ENCODE measurements at places on chromosomes 7 and 10.

DNA sequence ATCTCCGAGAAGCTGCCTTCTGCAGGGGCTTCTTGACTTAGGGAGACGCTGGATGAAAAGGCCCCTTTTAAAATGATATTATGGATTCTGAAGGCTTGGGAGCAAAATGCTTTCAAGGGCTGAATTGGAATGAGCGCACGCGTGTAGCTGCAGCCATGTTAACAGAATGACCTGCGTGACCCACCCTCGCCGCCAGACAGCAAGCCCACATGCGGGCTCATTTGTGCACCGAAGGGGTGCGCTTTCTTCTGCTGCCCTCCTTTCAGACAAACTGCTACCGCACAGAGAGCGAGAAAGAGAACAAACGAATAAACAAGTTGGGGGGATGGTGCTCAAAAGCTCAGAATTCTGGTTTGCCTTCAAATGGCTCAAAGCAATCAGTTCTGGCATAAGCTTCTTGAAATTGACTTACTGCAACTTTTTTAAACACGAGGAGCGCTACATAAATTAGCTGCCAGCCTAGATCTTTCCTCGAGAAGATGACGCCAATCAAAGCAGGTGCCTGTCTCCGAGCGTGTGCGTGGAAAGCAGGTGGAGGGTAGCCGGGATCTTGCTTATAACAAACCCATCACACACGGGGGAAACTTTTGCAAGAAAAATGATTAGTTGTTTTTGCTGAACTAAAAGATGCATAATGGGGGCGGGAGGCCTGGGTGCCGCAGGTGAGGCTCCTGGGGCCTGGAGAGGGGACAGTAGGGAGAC, 268.4 kb downstream of the MAD1L1 start:
- DNase-seq = no peak

DNA sequence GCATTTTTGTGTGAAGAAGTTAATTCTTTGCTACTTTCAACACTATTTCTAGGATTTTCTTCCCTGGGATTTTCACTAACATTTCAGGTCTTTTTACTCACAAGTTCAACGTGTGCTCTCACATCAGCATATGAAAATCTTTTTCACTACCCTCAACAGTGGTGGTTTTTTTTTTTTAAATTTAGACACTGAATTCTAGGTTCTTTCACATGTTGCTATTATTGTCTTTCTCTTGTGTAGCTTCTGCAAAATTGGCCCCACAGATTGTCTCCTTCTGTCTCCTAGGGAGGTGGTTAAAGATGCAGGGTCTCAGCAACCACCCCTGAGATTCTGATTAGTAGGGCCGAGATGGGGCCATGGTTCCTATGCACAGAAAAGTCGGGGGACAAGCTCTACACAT, 165.0 kb upstream of the GPR26 start:
- DNase-seq = no peak

DNA sequence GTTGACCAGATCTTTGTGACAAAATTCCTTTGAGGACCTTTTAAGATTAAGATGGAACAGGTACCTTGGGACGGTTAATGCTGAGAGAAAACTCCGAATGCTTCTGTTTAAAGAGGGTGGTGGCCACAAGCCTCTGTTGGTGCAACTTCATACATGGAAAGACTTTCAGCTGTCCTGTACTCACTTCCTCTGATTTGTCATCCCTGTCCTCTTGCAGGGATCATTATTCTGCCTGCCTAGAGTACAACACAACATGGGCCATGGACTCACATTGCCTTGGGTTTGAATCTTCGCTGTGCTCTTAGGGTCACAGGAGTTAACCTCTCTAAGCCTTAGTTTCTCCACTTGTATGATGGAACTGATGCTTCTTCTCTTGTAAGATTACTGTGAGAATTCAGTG, 75.1 kb downstream of the ENTPD1 start:
- DNase-seq = no peak

DNA sequence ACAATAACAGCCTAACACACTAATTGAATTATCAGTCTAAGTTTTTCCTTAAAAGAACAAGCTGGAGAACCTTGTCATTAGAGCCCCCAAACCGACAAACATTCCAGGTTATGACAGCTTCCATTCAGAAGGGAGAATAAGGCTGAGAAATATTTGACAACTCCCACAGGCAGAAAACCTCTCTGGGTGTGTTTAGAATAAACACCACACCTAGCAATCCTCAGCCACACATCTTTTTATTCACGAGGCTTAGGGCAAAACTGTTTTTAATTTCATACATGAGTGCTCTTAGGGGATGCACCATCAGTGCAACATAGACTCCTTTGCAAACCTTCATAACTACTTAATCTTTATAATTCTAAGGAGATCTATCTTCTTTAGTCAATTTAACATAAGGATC, 24.2 kb downstream of the STN1 start:
- no peak for DNase-seq

DNA sequence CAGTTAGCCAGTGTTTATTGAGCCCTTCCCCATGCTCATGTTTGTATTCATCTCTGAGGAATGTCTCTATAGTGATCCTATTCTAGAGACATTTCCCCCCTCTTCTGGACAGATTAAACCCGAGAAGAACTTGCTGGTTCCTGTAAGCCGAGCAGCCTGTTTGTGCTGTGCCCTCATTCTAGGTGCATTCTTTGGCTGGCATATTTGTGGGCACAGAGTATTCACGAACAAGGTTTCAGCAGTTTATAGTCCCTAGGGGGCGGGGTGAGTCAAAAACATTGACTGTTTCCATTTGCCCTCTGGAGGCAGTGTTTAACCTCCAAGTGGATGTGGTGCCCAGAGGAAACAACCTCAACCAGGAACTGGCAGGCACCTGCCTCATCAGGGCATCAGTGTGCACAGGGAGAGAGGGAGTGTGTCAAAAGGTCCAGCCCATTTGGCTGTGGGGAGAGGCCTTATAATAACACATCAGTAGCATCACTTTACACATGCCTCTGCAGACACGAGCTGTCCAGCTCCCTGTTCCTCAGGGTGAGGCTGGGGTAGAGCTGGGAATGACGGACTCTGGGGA, 273.3 kb upstream of the LRGUK start:
- no peak for DNase-seq

DNA sequence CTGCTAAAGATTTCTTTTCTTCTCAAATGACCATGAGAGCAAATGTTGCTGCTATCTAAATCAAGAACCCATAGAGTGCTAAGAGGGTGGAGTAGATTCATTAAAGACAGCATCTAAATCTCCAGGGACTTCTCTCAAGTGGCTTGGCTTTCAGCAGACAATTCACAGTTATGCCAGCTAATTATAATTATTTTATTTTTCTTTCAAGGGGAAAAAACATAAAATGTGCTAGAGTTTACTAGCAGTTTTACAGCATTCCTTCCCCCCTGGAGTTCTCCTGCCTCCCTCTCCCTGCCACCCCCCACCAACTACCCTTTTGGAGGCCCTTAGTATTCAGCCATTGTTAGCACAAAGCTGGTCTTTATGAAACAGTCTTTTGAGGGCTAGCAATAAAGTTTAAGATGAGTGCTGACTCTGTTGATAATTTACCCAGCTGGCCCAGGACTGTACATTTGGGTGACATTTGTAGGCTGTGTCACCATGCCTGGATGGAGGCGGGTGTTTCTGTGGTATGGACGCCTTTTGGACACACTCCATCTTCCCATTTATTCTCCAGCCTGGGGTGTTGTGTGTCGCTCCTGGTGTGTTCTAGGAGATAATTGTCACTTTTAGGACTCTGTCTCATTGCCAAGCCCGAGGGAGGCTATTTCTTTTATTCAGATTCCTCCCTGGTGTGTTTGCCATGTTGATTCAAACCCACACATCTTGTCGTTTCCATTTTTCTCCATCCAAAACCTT, 160.2 kb downstream of the CREB5 start:
- no peak for DNase-seq

DNA sequence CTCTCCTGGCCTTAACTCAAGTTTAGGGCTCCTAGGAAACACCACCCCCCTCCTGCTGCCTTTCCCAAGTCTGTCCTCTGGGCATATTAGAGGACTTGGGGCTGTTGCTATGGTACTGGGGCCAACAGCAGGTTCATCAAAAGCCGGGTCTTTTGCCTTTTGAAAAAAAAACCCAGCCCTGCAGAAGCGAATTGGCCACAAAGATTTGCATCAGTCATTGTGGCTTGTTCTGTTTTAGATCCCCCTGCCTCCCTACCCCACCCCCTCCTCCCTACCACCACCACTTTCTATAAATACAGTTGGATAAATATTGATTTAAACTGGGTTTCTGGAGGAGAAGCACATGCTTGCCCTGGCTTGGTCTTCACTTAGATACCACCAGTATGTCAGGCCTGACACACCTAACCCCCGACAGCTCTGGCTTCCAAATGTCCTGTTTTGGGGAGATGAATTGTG, 7.0 kb downstream of the MXI1 start:
- DNase-seq = no peak

GRCh38 chr7:54758702-54759592, at the start of gene SEC61G:
Gene SEC61G (minus strand): TSS chr7:54759211. CDS start chr7:54757588, 1,623 bp downstream.
- peak; percentile 92 for DNase-seq

GRCh38 chr10:105506262-105506661, 865.2 kb downstream of the SORCS3 start:
- no peak for DNase-seq

DNA sequence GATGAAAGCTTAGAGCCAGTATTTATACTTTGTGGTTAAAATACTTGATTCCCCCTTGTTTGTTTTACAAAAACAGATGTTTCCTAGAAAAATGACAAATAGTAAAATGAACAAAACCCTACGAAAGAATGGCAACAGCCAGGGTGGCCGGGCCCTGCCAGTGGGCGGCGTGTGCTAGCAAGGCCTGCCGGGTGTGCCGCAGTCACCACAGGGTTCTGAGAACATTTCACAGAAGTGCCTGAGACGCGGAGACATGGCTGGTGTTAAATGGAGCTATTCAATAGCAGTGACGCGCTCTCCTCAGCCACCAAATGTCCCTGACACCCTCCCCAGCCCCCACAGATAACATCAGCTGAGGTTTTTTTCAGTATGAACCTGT, 14.5 kb downstream of the GPR146 start:
- no peak for DNase-seq

DNA sequence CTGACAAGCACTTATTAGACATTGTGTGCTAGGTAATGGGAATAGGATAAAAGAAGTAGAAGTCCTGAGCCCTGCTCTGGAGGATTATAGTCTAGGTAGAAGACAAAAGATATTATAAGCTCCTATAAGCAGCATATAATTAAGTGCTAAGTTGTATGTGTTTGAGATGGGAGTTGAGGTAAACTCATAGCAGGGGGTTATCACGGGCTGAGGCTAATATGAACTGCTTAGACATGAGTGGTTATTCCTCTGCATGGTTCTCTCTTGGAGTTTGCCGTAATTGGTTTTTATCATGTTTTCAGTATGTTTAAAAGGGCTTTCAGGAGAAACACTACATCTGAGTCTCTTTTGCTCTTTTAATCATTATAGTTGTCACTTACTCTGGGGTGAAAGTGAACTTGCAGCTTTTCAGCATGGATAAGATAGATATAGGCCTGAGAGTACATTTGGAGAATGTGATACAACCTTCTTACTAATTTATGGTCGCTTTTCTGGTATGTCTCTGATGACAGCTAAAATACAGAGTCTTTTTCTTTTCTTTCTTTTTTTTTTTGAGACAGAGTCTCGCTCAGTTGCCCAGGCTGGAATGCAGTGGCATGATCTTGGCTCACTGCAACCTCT, 39.0 kb downstream of the SMNDC1 start:
- no peak for DNase-seq

- no peak for DNase-seq
Measured at GRCh38 chr10:109821672-109822071, 101.6 kb downstream of the XPNPEP1 start.

- DNase-seq = no peak
Measured at GRCh38 chr10:29250066-29250465, 38.8 kb upstream of the LYZL1 start.

DNA sequence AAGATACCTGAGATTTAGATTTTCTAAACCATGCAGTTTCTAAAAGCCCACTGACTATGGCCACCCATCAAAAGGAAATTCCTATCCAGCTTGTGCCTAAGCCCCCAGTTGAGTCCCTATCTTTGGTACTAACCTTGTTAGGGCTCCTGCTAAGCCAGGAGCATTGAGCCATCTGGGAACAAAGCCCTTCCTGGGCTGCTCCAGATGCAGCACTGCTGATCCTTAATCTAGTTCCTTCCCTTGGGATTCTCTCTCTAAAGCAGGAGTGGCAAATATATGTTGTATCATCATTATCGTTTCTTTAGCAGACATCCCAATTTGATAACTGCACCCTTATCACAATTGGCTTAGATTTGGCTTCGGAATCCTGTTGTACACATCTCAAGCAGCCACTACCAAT, 24.7 kb upstream of the PDLIM1 start:
- no peak for DNase-seq

DNA sequence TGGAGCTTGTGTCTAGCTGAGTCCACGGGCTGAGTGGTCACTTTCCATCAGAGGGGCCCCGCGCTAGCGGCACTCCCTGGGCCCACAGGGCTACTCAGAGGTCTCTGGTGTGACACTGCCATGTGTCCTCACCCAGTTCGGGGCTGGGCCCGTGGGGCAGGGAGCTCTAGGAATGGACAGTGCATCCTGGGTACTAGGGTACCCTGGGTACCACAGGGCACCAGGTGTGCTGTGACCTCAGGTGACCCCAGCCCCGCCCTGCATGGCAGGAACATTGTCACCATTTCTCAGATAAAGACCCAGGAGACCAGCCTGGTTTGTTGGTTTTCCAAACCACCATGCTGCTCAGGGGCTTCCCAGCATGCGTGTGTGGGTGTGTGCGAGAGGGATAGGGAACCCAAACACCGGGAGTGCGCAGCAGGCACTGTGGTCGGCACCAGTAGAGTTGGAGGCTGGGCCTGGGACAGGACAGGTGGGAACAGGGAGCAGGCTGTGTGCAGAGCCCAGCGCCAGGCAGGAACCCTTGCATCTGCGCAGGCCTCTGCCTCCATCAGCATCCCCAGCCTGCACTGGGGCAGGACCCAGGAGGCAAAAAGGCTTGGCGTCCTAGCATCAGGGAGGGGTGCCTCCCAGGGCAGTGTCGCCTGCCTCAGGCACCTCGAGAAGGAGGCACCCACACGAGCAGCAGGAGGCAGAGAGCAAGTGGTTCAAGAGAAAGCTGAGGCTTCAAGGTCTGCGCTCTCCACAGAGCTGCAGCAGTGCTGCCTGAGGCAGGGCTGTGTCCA, 19.4 kb upstream of the CSGALNACT2 start:
- DNase-seq = no peak

DNA sequence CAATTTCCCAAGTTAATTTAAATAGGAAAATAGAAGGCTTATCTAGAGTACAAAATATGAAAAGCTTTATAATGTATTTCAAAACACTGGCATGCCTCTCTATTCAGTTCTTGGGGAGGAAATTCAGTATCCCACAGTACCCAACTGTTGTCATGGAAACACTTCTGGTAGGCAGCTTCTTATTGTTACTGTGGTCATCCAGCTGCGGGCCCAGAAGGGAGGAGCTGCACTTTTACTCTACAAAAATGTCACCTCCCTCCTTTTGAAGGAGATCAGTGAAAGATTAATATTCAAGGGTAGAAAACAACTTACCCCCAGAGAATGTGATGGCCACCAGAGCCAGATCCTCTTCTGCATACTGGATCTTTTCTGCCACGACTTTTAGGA, 202.8 kb downstream of the RAPGEF5 start:
- no peak for DNase-seq

Measured in stimulated activated CD8-positive, alpha-beta memory T cell treated with anti-CD3 and anti-CD28 coated beads, Interleukin-15, amount 100 ng/mL, for 4 hours (primary cell).